ENCODE measurements at places on chromosomes 3 and 15.

- no peaks in the 10 kb centered on the region for H3K36me3 ChIP-seq
- H3K27me3 ChIP-seq: no peaks in the 10 kb centered on the region
- peak; percentile 59 for DNase-seq
Measured at GRCh38 chr3:58004973-58005372, 3.2 kb upstream of the FLNB start.

- H3K4me3 ChIP-seq: no peak overlapping the region
- no peaks in the 10 kb centered on the region for H3K36me3 ChIP-seq
- H3K27ac ChIP-seq: no peak overlapping the region
- no peaks in the 10 kb centered on the region for H3K4me1 ChIP-seq
- no peak for DNase-seq
Measured at GRCh38 chr3:170598091-170598502, 12.2 kb upstream of the SLC7A14 start.

DNA sequence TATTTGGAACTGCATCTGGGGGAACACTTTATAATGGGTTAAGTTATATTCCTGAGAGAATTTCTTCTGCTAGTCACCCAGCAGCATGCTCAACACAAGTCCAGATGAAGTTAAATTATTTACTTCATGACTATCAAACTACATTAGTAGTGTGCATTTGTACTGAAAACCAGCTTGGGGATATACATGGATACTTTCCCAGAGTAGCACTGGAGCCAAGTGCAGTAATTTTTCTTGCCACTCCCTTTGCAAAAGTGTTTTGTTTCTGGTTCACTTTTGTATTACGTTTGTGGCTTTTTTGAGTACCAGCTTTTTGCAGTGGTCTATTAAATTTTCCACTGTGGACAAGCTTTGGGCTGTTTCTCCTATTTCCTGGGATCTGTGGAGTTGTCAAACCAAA is 243.0 kb downstream of the AGBL1 start:
- no peak overlapping the region for H3K4me3 ChIP-seq
- H3K27me3 ChIP-seq: no peaks in the 10 kb centered on the region
- H3K36me3 ChIP-seq: no peaks in the 10 kb centered on the region
- no peaks in the 10 kb centered on the region for H3K4me1 ChIP-seq
- no peak for DNase-seq

- no peaks in the 10 kb centered on the region for H3K36me3 ChIP-seq
- no peaks in the 10 kb centered on the region for H3K4me1 ChIP-seq
- no peak overlapping the region for H3K27ac ChIP-seq
- no peak for DNase-seq
- H3K4me3 ChIP-seq: no peak overlapping the region
Measured at GRCh38 chr3:119783883-119784282, 2.0 kb downstream of the NR1I2 start.

DNA sequence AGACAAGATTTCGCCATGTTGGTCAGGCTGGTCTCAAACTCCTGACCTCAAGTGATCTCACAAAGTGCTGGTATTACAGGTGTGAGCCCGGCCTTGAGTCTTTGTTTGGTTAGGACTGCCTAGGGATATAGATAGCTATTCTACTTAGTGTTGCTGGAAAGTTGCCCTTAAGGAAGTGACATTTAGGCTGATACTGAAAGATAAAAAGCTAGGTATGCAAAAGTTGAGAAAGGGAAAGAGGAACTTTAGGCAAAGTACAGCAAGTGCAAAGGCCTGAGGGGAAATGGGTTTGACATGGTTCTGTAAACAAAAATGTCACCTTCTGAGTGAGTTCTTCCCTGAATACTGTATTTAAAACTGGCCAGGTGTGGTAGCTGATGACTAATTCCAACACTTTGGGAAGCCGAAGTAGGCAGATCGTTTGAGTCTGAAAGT is 111.5 kb downstream of the ZNF609 start:
- no peak overlapping the region for H3K4me3 ChIP-seq
- no peak for DNase-seq
- no peaks in the 10 kb centered on the region for H3K36me3 ChIP-seq
- no peak overlapping the region for H3K27ac ChIP-seq

DNA sequence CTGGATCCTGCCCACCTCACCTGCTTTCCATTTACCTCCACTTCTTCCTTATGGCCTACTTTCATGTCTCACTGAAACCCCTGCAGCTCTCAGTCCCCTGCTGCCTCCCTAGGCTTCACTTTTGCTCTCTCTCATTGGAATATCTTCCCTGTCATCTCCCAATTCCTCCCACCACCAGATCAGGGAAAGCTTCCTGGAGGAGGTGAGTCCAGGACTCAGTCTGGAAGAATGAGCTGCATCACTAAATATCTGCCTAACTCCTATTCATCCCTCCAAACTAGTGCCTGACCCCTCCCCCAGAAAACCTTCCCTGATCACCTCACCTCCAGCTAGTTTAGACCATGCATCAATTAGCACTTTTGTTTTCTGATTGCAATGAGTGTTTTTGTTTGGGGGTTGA is 37.1 kb downstream of the MRPL46 start:
- H3K27ac ChIP-seq: no peak overlapping the region
- no peaks in the 10 kb centered on the region for H3K4me1 ChIP-seq
- H3K27me3 ChIP-seq: peaks cover 5% of the 10 kb centered on the region
- H3K4me3 ChIP-seq: no peak overlapping the region
- no peak for DNase-seq

GRCh38 chr15:41511899-41512369 is 1.7 kb downstream of the LTK start:
- H3K4me1 ChIP-seq: peaks cover 2% of the 10 kb centered on the region
- no peaks in the 10 kb centered on the region for H3K36me3 ChIP-seq
- H3K4me3 ChIP-seq: no peak overlapping the region
- H3K27ac ChIP-seq: no peak overlapping the region

DNA sequence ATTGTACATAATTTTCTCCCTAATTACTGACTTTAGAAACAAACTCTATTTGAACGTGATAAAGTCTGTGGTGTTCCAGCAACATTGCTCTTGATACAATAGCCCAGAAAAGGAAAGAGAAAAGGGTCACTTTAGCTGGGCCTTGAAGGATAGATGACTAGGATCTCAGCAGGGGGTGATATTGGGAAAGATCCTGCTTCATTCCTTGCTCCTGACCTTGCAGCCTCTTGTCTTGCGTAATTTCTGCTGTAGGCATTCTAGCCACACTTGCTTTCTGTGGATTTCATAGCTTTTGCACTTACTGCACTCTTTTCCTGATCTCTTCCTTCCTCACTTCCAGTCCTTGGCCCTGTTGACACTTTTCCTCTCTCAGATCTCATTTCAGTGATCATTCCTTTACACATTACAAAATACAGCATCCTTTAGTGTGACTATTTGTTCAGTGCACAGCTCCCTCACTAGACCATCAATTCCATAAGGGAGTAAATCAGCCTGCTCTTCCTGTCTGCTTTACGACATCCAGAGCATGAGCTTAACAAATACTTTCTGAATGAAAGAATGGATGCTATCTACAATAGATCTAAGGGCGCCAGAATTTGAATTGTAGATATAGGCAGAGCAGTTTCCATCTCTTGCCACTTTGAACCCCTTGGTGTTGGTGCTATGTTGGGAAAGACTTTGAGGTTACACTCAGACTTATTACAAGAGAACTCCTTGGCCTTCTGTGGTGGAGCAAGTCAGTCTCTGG is 559.6 kb upstream of the MDFIC2 start:
- no peaks in the 10 kb centered on the region for H3K36me3 ChIP-seq
- no peak overlapping the region for H3K4me3 ChIP-seq
- H3K4me1 ChIP-seq: no peaks in the 10 kb centered on the region
- DNase-seq: peak; percentile 93
- no peaks in the 10 kb centered on the region for H3K27me3 ChIP-seq

DNA sequence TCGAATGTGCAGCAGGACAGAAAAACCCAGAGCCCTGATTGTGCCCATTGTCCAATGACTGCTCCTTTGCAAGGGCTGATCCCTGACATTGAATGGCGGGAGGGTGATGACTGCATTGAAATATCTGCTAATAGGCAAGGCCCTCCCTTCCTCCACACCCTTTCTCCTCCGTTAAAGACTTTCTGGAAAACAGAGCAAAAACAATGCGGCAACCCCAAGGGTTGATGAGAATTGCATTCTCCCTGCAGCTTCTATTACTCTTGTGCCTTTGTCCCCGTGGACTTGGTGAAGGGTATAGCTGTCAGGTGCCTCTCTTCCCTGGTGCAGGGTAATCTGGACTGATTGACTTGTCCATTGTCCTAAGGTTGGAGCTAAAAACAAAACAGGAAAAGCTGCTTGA is 71.8 kb downstream of the THSD4 start:
- no peaks in the 10 kb centered on the region for H3K27me3 ChIP-seq
- no peak overlapping the region for H3K27ac ChIP-seq
- H3K4me1 ChIP-seq: no peaks in the 10 kb centered on the region
- DNase-seq: no peak

DNA sequence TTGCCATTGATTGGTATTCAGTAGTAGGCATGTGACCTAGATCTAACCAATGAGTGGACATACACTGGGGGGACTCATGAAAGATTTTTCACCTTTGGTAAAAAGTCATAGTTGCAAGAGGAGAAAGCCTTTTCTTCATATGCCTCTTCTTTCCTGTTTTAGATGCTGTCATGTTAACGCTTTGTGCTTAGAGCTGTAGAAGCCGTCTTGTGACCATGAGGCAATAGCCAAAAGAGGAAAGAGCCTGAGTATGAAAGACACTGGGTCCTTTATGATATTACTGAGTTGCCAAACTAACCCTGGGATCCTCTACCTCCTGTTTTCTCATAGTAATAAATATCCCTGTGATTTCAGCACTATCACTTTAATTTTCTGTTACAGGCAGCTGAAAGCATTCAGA is 396.0 kb downstream of the FHIT start:
- no peaks in the 10 kb centered on the region for H3K27me3 ChIP-seq
- no peak overlapping the region for H3K27ac ChIP-seq
- no peaks in the 10 kb centered on the region for H3K36me3 ChIP-seq
- no peak for DNase-seq
- no peak overlapping the region for H3K4me3 ChIP-seq

- H3K27ac ChIP-seq: no peak overlapping the region
- peaks cover 41% of the 10 kb centered on the region for H3K4me1 ChIP-seq
- DNase-seq: no peak
- no peaks in the 10 kb centered on the region for H3K27me3 ChIP-seq
- no peaks in the 10 kb centered on the region for H3K36me3 ChIP-seq
- no peak overlapping the region for H3K4me3 ChIP-seq
Measured at GRCh38 chr15:89826671-89827655, 12.3 kb upstream of the ANPEP start.

DNA sequence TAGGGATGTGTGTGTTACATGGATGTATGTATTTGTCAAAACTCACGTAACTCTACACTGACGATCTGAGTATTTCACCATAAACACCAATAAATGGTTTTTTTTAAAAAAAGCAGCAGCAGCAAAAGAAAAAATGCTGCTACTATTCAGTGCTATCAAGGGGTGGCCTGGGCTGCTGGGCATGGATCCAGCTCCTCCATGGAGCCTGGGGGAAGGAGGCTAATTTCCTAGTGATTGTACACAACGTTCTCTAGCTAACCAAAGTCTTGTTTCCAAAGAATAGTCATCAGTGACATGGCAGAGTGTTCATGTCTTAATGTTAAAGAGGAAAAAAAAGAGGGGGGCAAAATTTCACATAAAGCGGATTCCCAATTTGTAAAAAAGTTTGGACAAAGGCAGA is 29.0 kb downstream of the POMGNT2 start:
- H3K27me3 ChIP-seq: no peaks in the 10 kb centered on the region
- no peak overlapping the region for H3K4me3 ChIP-seq
- DNase-seq: peak; percentile 38
- H3K36me3 ChIP-seq: no peaks in the 10 kb centered on the region
- H3K27ac ChIP-seq: no peak overlapping the region

DNA sequence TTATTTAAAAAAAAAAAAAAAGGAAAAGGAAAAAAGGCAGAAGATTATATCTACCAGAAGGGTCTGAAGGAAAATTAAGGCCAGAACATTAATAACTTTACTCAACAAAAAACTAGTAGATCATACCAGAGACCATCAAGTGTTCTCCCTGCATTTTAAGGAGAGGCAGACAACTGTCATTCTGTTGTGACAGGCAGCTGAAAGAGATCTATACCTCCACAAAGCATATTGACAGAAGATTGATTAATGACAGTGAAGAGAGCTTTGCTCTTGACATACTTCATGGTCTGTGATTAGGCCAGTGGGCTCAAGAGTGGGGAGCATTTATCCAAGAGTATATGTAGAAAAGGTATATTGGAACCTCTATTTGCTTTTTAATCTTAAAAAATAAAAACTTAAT is 248.4 kb downstream of the CDIN1 start:
- H3K4me3 ChIP-seq: no peak overlapping the region
- DNase-seq: no peak
- no peaks in the 10 kb centered on the region for H3K27me3 ChIP-seq
- H3K36me3 ChIP-seq: no peaks in the 10 kb centered on the region
- no peak overlapping the region for H3K27ac ChIP-seq
- peaks cover 3% of the 10 kb centered on the region for H3K4me1 ChIP-seq

- no peaks in the 10 kb centered on the region for H3K36me3 ChIP-seq
- DNase-seq: peak; percentile 47
- no peaks in the 10 kb centered on the region for H3K27me3 ChIP-seq
- H3K4me1 ChIP-seq: no peaks in the 10 kb centered on the region
Measured at GRCh38 chr3:39291903-39292329, 12.1 kb upstream of the CX3CR1 start.

- no peaks in the 10 kb centered on the region for H3K27me3 ChIP-seq
- no peak overlapping the region for H3K27ac ChIP-seq
- DNase-seq: no peak
- no peak overlapping the region for H3K4me3 ChIP-seq
- H3K4me1 ChIP-seq: no peaks in the 10 kb centered on the region
Measured at GRCh38 chr15:80447077-80447476, 42.9 kb downstream of the ARNT2 start.

GRCh38 chr3:52779011-52779836 is 1.8 kb downstream of the ITIH1 start:
- H3K36me3 ChIP-seq: no peaks in the 10 kb centered on the region
- no peak for DNase-seq
- H3K4me3 ChIP-seq: no peak overlapping the region
- no peak overlapping the region for H3K27ac ChIP-seq

- no peak for DNase-seq
- H3K4me3 ChIP-seq: peak overlapping the region; percentile 68
- no peaks in the 10 kb centered on the region for H3K27me3 ChIP-seq
- no peaks in the 10 kb centered on the region for H3K4me1 ChIP-seq
- H3K36me3 ChIP-seq: no peaks in the 10 kb centered on the region
Measured at GRCh38 chr3:126083138-126083445, 832 bp downstream of the SLC41A3 start.

DNA sequence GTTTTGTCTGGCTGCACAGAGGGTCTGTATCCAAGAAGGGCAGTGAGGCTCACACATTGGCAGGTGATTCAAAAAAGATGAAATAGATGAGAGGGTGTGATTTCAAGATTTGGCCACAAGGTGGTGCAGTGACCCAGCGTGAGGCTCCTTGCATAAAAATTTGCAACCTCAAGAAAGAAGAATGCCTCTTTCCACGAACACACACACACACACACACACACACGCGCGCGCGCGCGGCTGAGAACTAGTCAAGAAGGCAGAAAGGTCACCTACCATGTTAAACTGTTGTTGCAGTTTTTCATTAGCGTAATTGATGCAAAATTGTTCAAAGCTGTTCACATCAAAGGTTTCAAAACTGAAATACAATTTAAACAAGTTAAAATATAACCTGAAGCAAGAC is 39.2 kb downstream of the MYO5C start:
- peaks cover 13% of the 10 kb centered on the region for H3K4me1 ChIP-seq
- H3K27ac ChIP-seq: no peak overlapping the region
- H3K27me3 ChIP-seq: no peaks in the 10 kb centered on the region
- DNase-seq: peak; percentile 71
- H3K36me3 ChIP-seq: no peaks in the 10 kb centered on the region
- H3K4me3 ChIP-seq: no peak overlapping the region

- H3K27me3 ChIP-seq: no peaks in the 10 kb centered on the region
- H3K27ac ChIP-seq: no peak overlapping the region
- peaks cover 12% of the 10 kb centered on the region for H3K36me3 ChIP-seq
- no peaks in the 10 kb centered on the region for H3K4me1 ChIP-seq
Measured at GRCh38 chr3:37144806-37145205, 29.6 kb downstream of the LRRFIP2 start.
